ENCODE measurements at places on chromosomes 3 and 15.

- no peak for DNase-seq
Measured at GRCh38 chr15:88690331-88690730, 51.5 kb downstream of the ISG20 start.

DNA sequence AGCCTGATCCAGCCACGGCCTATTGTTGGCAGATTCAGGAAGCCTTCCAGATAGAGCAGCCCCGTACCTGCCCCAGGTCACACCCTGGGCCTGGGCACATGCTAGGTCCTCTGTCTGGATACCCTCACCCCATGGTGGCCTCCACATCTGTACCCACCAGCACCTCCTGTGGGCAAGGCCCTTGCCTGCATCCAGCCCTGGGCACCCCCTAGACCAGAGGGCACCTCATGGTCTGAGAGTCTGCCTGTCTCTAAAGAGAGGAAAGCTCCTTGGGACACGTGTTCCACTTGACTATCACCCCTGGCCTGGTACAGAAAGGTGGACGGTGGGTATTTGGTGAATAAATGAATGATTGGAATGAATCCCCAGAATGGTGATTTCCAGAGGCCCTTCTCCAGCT lies 8.9 kb upstream of the COMMD4 start:
- DNase-seq, result no peak

DNA sequence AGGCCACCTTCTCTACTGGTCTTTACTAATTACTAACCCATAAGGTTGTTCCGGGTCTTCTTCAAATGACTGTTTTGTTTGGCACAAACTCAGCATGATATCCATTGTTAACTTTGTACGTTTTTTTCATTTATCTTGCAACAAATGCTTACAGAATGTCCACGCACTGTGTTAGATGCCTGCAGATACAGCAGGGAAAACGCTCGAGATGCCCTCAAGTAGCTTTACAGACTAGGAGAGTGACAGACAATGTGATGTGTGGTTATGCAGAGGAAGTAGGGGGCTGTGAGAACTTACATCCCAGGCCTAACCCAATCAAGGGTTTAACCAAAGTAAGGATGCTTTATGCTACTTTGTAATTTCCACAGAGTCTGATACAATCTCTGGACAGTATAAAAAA lies 949 bp upstream of the RFC4 start:
- DNase-seq, result no peak

GRCh38 chr3:64728994-64729393 lies 41.2 kb upstream of the ADAMTS9 start:
- DNase-seq, result no peak

DNA sequence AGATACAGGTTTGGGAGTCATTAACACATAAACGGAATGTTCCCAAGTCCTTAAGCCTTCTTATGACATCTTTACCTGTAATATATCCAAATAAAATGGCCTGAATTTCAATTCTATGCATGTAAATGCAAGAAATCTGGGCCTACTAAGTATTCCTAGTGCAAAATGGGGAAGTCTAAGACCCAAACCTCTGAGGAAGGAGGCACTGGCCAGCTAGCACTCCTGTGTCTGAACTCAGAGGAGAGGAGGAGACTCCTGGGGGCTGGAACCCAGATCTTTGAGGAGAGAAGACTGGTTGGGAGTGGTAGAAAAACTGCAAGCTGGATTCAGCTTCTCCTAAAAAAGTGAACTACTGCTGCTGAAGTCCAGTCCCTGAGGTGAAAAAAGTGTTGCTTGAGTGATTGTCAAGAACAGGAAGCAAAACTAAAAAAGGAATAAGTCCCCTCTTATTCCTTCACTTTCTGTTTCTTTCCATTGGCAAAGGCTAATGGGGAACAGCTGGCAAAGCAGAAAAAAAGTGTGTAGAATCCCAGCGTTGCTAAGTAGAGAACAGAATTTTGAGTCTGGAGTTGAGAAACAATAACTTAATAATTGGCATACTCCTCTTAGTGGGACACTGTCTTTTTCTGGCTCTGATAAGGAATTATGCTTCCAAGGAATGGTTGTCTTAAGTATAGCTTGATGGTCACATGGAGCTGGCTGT lies 54.8 kb upstream of the ATP2C1 start:
- DNase-seq, result no peak

- no peak for DNase-seq
Measured at GRCh38 chr3:187336322-187336721, 31.9 kb upstream of the RTP4 start.

DNA sequence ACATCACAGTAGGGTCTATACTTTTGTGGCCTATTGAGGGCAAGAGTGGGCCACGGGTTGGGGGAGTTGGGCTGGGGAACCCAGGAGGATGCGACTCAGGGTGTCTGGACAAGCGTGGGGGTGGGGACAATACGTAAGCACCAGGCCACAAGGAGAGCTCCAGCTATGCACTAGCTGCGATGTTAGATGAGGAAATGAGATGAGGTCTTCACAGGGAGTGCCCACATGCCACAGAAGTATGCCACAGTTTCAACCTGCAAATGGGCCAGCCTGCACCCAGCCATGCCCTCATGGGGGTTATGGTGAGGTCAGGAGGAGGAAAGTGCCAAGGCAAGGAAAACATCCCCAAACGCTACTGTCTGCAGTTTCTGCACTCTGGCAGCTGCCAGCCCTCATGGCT lies 30.5 kb downstream of the CACNA2D2 start:
- no peak for DNase-seq

GRCh38 chr3:27681249-27681748 lies 40.8 kb downstream of the EOMES start:
- DNase-seq, result peak; percentile 52

DNA sequence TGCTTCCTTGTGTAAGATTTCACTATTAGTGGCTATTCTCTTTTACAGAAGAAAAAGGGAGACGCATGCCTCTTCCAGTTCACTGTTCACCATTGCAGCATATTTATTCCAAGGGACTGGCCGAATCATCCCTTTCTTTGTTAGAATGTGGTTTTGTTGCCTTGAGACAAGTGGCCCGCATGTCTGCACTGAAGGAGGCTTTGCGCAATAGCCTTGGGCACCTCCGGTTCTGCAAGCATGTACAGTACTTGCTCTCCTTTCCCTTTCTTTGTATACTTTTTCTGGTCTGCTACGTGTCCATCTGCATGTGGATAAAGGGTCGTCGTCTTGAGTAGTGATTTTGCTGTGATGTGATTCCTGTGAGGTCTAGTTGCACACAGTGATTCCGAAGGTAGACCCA lies 43.0 kb downstream of the FLNB start:
- peak; percentile 60 for DNase-seq

- no peak for DNase-seq
Measured at GRCh38 chr15:68641376-68641775, 62.6 kb downstream of the CORO2B start.
